ENCODE measurements at places on chromosomes 2 and 18.

DNA sequence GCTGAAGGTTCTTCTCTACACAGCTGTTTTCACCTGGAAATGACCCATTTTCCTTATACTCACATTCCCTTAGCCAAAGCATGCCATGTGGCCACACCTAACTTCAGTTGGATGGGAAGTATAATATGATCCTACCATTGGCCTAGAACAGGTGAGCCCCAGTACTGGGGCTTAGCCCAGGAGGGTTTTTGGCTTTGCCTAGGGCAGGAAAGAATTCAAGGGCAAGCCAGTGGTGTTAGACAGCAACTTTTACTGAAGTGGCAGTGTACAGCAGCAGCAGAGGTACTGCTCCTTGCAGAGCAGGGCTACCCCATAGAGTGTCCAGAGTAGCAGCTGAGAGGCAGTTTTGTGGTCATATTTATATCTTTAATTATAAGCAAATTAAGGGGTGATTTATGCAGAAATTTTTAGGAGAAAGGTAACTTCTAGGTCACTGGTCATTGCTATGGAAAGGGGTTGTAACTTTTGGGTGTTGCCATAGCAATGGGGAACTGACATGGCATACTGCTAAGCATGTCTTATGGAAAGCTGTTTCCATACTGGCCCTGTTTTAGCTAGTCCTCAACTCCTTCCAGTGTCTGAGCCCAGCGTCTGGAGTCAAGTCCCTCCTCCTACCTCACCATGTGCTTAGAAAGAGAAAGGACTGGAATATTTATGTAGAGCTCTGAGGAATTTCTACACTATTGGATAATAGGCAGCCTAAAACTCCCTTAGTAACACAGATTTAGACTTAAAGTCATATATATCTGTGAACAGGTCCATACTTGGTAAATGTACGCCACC, 109.0 kb upstream of the DTNA start:
- no peak for DNase-seq

GRCh38 chr2:127700527-127701192, 637 bp upstream of the SFT2D3 start:
- no peak for DNase-seq

GRCh38 chr2:71157124-71157793, 26.8 kb downstream of the MPHOSPH10 start:
- peak; percentile 16 for DNase-seq

DNA sequence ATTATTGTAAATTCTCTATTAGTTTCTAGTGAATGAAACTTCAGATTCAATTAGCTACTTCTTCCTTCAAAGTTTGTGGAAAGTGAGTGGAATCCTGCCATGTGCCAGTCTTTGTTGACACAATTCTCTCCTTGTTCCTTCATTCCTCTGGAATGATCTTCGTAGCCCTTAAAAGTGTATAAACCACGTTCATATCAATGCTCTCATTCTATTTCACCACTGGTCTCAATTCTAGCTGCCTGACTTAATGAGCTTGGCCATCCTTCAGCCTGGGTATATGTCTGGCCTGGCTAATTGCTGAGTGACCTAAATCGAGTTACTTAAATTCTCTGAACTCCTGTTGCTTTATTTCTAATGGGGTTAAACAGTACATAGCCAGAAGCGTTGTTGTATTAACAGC, 43.5 kb downstream of the INSIG2 start:
- DNase-seq = no peak

- no peak for DNase-seq
Measured at GRCh38 chr2:195575879-195576401, 81.1 kb upstream of the SLC39A10 start.

DNA sequence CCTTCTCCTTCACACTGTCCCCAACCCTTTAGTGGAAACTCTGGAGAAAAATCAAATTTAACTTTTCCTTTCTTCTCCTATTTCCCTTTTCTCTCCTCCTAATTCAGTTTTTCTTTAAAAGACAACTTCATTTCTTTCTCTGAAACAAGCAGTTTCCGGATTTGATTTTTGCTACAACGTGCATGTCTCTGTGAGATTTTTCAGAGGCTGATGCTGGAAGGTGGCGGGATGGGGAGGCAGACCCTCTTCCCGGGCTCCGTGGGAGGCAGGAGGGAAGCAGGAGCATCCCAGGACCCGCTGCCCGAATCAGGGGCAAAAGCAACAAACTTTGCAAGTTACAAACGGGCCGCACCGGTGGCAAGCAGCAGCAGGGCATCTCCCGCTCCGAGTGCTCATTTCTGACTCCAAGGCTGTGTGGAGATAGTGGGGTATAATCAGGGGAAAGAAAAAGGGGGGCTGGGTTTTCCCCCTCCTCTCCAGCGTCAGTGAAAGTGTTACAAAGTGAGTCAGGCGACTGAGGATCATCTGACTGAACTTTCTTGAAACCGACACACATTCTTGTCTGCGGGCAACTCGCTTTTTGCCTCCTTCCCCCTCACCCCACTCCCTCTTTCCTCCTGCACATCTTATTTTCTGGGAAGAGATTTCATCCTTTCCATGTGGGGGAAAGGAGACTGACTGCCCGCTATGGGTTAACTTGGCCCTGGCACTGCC, 6.4 kb downstream of the ZEB2 start:
- DNase-seq = no peak

- DNase-seq = no peak
Measured at GRCh38 chr18:8288472-8289195, 320.6 kb upstream of the RAB12 start.
